Mesothelial cell of epicardium (in vitro differentiated cells): ENCODE measurements at places on chromosomes 7 and 10. TPM values are rescaled to one million over a fixed set of nuclear protein-coding genes. Genes with fewer than 3 reads are reported as not detected.

Gene NUTM2E
- total RNA-seq, result 0.78 to 1.0 TPM (median 0.81 TPM) in 3 replicates

Gene FIS1
- 134 to 139 TPM (median 137 TPM) in 3 replicates for total RNA-seq

Gene PNLIP
- not detected in 3 replicates for total RNA-seq

Gene TACR2
- not detected in 3 replicates for total RNA-seq

Gene CRHR2
- total RNA-seq, result not detected in 3 replicates

Gene SLC39A12
- total RNA-seq, result not detected in 3 replicates
